ENCODE measurements at places on chromosomes 13 and 19. TPM values are rescaled to one million over a fixed set of nuclear protein-coding genes. Genes with fewer than 3 reads are reported as not detected.

DNA sequence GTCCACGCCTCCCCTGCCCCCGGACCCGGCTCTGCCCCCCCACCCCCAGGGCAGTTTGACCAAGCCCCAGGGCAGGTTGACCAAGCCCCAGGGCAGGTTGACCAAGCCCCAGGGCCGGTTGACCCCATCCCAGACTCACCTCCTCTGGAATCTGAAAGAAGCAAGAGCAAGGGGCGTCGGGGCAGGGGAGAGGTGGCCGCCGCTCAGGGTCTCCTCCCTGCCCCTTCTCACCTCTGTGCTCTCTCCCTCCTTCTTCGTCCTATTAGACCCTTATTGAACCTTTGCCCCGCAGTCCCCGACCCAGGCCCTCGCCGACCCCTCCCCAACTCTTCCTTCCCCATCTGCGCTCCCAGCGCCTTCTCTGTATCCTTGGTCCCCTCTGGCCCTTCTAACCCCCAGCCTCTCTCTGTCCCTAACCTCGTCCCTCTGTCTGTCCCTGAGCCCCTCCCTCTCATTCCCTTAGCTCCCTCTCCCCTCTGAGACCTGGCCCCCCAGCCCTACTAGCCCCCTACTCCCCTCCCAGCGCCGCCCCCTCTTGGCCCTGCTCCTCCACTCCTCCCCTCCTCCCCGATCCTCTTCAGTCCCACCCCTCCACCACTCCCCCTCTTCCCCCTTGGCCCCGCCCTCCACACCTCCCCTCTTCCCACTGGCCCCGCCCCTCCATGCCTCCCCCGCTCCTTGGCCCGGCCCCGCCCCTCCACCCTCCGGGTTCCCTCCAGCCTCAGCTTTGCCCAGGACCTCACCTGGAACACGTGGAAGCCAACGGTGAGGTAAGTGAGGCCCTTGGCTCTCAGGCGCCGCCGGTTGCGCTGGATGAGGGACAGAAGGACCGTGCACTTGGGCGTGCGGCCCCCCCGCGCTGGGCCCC lies 7.6 kb downstream of the CAPN12 start:
- H3K4me3 ChIP-seq, result peak overlapping the region; percentile 73
- H3K27ac ChIP-seq, result no peak overlapping the region
- peaks cover 4% of the 10 kb centered on the region for H3K36me3 ChIP-seq
- peaks cover 28% of the 10 kb centered on the region for H3K4me1 ChIP-seq

GRCh38 chr13:60583911-60584753 lies 187.1 kb downstream of the TDRD3 start:
- no peak overlapping the region for H3K27ac ChIP-seq
- H3K27me3 ChIP-seq, result no peaks in the 10 kb centered on the region
- H3K4me1 ChIP-seq, result peaks cover 5% of the 10 kb centered on the region
- no peak overlapping the region for H3K4me3 ChIP-seq
- H3K36me3 ChIP-seq, result no peaks in the 10 kb centered on the region

Gene HIPK4
- total RNA-seq, result not detected

Gene ZNF813
- total RNA-seq, result 8.6 TPM

Gene GJB2
- total RNA-seq, result 2.1 TPM

DNA sequence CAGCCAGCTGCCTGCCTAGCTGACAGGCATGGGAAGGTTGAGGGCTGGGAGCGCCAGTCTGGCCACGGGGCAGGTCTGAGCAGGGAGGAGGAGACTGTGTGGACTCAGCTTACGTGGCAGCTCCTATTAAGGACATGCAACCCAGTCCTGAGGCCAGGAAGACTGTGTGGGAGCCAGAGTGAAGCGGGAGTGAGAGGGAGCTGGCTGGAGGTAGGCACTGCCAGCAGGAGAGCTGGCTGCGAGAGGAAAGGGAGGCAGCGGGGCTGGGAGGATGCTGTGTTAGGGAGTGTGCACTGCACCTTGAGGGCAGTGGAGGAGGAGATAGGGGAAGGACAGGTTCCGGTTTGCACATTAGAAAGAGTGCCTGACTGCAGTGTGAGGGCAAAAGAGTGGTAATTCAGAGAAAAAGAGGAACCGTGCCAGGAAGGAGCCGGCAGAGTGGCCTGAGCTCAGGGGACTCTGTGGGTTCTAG lies 99.2 kb downstream of the SLC7A1 start:
- H3K27ac ChIP-seq, result no peak overlapping the region
- H3K27me3 ChIP-seq, result peaks cover 18% of the 10 kb centered on the region
- no peak for DNase-seq
- H3K4me3 ChIP-seq, result no peak overlapping the region

DNA sequence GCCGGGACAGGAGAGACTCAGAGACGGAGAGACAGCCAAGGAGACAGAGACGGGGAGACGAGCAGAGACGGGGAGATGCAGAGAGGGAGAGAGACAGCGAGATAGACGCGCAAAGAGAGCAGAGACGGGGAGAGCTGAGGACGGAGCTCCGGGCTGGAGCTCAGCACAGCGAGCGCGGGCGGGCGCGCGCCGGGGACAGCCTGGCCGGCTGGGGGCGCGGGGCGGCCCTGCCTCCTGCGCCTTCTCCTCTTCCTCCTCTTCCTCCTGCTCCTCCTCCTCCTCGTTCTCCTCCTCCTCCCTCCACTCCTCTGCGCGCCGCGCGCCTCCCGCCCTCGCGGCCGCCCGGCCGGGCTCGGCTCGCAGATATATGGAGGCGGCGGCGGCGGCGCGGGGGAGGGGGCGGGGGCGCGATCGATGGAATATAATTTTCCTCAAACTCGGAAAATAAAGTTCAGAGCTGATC lies at the start of gene ERFL:
ERFL (minus strand) TSS at position 229 of the 463 bp plus-strand sequence. CDS start 15,530 bp downstream, outside the sequence.
- peaks cover 3% of the 10 kb centered on the region for H3K36me3 ChIP-seq
- peaks cover 22% of the 10 kb centered on the region for H3K4me1 ChIP-seq
- H3K4me3 ChIP-seq, result peak within 1 kb of the TSS; percentile 78
- no peaks in the 10 kb centered on the region for H3K27me3 ChIP-seq

Gene ZNF534
- not detected for total RNA-seq

Gene ZNF234
- 7.0 TPM for total RNA-seq

Gene SF3A2
- total RNA-seq, result 162 TPM

Gene LILRB1
- total RNA-seq, result 0.72 TPM

DNA sequence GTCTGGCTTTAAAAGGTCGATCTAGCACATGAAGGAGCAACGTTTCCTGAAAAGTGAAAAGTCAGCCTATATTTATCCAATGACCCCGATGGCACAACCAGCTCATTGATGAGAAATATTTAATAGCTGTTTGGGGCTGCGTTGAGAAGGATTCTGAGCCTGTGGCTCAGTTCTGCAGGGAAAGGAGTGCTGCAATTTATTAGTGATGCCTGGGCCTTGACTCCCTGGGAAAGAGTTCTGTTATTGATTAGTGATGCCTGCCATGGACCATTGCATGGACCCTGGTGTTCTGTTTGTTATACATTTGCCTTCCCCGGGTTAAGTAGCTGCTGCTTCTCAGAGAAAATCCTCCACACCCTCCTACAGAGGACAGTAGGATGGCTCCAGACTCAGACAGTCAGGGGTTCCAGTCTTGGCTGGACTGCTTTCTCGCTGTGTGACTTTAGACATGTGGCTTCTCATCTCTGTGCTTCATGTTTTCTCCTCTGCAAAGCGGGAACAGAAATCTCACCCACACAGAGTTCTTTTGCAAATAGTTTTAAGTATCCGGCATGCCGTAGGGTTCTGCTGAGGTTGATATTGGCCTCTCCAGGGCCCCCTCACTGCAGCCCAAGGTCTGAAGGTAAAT lies 17.7 kb upstream of the PTPRS start:
- H3K27me3 ChIP-seq, result peaks cover 65% of the 10 kb centered on the region
- H3K27ac ChIP-seq, result no peak overlapping the region
- no peaks in the 10 kb centered on the region for H3K4me1 ChIP-seq
- no peak overlapping the region for H3K4me3 ChIP-seq
- no peaks in the 10 kb centered on the region for H3K36me3 ChIP-seq

- DNase-seq, result no peak
- H3K36me3 ChIP-seq, result no peaks in the 10 kb centered on the region
- no peak overlapping the region for H3K4me3 ChIP-seq
- H3K27ac ChIP-seq, result no peak overlapping the region
- peaks cover 14% of the 10 kb centered on the region for H3K27me3 ChIP-seq
- no peaks in the 10 kb centered on the region for H3K4me1 ChIP-seq
These were observed 34.3 kb downstream of the ZNF536 start for GRCh38 chr19:30406220-30407067.

DNA sequence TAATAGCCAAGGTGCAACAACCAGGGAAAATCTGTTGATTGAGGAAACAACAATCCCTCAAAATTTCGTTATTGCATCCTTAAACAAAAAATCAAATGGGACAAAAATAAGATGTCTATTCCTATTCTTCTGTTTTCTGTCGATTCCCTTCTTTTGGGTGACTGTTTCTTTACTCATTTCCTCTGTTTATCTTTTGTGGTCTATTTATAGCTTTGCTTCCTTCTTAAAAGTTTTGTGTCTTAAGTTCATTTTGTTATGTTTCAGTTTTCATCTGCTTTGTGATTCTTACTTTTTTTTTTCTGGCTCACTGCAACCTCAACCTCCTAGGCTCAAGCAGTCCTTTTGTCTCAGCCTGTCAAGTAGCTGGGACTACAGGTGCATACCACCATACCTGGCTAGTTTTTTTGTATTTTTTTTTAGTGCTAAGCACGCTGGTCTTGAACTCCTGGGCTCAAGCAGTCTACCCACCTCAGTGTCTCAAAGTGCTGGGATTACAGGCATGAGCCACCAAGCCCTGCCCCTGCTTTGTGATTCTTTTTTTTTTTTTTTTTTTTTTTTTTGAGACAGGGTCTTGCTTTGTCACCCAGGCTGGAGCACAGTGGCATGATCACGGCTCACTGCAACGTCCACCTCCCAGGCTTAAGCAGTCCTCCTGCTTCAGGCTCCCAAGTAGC lies 10.4 kb downstream of the ZNF146 start:
- H3K36me3 ChIP-seq, result peaks cover 88% of the 10 kb centered on the region
- peak overlapping the region; percentile 57 for H3K27ac ChIP-seq
- no peak overlapping the region for H3K4me3 ChIP-seq

All from activated naive CD8-positive, alpha-beta T cell treated with anti-CD3 and anti-CD28 coated beads for 36 hours (primary cell).